Urinary bladder (tissue), 4 donors: ENCODE measurements at places on chromosomes 7 and 10.

DNA sequence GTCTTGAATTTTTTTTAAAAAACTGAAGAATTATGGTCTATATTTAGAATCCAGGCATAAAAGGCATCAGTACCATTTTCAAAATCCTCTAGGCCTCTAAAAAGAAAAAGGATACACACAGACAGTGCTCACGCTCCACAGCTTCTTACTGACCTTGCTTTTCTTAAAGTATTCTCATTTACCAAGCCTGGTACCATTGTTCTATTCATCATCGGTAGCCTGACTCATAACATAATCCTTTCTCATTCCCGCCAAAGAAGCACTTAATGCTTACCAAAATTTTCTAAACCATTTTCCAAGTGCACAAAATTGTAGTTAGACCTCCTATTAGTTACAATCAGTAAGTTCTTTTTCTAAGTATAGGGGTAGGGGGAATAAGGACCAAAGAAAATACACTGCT lies 54.6 kb downstream of the ATE1 start:
- no peak for DNase-seq

GRCh38 chr10:105188737-105189462 lies 547.8 kb downstream of the SORCS3 start:
- no peak for DNase-seq

DNA sequence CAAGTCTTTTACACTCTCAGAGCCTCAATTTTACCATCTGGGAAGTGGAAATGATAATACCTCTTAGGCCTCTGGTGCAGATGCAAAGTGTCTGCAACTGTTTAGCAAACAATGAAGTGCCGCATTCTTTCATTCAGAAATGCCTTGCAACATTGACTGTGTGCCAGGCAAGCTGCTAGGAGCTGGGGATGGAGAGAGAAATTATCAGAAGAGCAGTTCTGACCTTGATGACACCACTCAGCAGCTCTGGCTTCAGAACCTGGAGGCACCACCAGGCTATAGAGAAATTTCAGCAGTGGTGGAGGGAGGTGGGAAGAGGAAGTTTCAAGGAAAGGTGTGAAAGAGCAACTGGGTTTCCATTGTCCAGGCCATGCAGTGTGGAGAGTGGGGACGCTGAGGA lies 78.1 kb upstream of the HABP2 start:
- no peak for DNase-seq

- DNase-seq: no peak
Observed at GRCh38 chr7:50321487-50322067, 17.1 kb downstream of the IKZF1 start.

DNA sequence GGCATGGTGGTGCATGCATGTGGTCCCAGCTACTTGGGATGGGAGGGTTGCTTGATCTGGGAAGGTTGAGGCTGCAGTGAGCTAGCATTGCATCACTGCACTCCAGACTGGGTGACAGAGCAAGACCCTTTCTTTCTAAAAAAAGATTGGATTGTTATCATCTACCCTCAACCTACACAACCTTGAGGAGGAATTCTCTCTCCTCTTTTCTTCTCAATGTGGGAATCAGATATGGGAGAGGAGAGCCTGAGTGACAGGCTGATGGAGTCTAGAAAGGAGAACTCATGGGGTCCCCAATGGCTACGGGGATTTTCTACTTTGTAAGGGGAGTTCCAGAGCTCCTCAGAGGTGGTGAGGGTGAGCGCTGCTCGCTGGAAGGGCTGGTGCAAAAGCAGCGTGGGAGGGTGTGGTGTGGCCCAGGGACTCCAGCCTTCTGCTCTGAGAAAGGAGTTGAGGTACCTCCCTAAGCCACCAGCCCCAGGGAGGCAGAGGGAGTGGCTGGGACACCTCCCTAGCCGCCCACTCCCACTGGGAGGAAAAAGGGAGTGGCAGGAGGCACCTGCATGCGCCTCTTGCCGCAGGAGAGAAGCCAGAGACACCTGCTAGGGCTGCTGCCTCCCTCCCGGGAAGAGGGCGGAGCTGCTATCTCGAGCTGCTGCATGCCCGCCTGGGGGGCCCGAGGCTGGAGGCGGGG lies 48.4 kb downstream of the GATA3 start:
- DNase-seq: no peak

GRCh38 chr7:76244781-76245391 lies 43.2 kb downstream of the SRRM3 start:
- no peak for DNase-seq

- DNase-seq: no peak
Observed at GRCh38 chr10:89668386-89669071, 23.5 kb upstream of the PANK1 start.

DNA sequence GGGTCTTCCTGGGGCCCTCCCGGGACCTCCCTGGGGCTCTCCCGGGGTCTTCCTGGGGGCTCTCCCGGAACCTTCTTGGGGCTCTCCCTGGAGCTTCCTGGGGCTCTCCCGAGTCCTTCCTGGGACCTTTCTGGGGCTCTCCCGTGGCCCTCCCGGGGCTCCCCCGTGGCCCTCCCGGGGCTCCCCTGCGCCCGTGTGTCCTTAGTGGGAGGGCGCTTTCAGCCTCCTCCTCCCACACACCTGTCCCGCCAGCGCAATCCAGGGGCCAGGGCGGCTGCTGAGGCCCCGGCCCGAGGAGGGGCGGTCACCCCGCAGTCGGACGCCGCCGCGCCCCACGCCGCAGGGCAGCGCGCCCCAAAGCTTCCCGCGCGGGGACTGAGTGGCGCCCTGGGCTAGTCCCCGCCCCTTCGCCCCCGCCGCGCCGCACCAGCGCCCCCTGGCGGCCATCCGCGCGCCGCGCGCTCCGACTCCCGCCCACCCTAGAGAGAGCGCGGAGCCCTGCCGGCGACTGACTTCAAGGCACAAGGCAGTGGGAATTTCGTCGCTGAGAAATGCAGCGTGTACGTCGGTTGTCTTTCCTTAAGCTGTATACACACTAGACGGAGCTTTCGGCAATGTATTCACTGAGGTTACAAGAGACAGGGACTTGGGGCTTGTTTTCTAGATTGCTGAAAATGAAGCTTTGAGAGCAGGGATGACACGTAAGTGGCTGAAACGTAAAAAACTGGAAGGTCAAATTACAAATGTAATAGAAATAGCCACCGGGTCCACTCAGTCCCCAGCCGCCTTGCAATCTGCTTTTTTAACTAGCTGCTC lies 47.1 kb downstream of the INSIG1 start:
- DNase-seq: no peak

GRCh38 chr7:13312307-13312706 lies 624.9 kb downstream of the ARL4A start:
- no peak for DNase-seq

DNA sequence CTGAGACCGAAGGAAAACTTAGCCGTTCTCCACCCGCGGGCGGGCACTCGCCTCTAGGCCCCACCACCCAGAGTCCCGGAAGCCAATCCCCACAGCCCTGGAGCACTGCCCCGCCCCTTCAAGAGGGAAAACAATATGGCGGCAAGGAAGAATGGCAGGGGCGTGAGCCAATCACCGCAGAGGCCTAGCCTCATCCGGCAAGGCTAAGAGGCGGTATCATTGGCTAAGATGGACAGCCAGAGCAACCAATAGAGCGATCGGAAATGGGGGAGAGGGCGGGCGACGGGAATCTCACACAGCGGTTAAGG lies 529 bp downstream of the ACTR1A start:
- peak; percentile 99 for DNase-seq

- no peak for DNase-seq
Observed at GRCh38 chr7:15174485-15174884, 271.9 kb upstream of the DGKB start.

DNA sequence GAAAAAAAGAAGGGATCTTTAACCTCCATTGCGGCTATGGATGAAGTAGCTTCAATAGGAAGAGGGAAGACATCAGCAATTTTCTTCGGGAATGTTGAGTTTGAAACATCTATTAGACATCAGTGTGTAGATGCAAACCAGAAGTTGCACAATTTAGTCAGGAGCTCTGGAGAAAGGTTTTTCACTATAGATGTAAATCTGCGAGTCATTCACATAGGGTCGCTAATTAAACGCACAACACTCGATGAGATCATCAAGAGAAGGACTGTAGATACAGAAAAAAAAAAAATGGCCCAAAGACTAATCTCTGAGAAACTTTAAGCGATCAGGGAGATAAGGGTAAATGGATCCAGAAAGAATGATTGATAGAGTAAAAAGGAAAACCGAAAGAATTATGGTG lies 61.7 kb upstream of the TES start:
- DNase-seq: no peak

DNA sequence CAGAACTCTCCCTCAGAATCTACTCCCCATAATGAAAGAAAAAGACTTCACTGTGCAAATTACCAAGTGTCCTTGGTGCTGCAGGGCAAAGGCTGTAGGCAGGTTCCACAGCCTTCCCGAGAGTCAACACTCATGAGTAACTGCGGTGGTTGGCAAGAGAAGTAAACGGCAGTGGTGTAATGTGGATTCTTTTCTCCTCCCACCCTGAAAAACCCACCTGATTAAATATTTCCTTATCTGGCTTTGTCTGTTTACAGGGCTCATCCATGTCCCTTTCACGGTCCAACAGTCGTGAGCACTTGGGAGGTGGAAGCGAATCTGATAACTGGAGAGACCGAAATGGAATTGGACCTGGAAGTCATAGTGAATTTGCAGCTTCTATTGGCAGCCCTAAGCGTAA lies 300.9 kb downstream of the BICC1 start:
- DNase-seq: no peak

DNA sequence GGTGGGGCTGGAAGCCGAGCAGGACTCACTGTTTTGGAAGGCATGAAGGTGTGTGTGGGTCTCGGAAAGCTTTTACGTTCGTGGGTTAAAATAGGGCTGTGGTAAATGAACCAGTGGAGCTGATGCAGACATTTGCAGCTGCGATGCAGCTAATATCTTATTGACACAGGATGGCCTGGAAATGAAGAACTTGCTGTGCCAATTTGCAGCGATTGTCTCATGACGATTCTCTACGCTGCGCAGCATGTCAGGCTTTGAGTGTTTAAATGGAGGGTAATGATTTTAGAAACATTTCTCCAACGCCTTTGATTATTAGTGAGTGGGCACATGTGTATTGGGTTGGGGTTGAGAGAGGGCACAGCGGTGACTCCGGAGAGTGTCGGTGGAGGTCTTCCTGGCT lies 136.0 kb downstream of the ACTR3B start:
- DNase-seq: no peak

DNA sequence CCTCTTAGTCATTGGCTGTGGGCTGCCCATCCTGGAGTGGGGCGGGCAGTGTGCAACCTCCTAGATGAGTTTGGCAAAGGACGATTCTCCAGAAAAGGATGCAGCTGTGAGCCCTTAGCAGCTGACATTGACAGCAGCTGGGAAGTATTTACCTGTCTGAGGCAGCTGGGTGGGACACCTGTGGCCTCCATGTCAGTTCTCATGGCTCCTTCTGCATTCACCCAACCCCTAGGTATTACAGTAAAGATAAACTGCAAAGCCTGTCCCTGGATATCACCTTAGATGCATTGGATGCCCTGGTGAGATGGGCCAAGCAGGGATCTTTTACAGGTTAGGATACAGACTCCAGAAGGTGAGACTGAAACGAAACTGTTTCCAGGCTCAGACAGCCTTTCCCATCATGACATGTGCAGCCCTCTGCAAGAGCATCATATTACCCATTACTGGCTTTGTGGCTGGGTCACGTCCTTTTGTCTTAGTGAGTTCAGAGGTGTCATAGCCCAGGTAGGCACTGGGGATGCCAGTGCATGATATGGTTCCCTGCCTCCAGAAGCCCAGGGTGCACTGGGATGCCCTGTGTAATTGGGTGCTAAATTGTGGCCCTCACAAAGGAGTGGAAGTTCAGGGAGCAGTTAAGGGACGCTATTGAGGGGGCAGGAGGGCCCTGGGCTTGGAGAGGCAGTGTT lies 28.9 kb downstream of the MINDY4 start:
- no peak for DNase-seq

DNA sequence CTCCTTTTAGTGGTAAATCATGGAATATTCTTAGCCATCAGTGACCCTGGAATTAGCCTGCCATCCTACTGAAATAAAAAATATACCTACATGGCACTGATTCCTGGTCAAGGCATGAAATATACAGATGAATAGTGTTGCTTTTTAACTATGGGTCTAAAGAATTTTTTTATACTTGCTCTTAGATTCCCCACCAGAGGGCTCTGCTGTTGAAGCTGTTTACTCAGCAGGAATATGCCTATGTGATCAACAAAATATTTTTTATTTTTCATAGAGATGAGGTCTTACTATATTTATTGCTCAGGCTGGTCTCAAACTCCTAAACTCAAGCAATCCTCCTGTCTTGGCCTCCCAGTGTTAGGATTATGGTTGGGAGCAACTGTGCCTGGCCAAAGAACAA lies 13.5 kb downstream of the ZC3HC1 start:
- DNase-seq: no peak

- no peak for DNase-seq
Observed at GRCh38 chr7:2826771-2827170, 17.3 kb downstream of the GNA12 start.

DNA sequence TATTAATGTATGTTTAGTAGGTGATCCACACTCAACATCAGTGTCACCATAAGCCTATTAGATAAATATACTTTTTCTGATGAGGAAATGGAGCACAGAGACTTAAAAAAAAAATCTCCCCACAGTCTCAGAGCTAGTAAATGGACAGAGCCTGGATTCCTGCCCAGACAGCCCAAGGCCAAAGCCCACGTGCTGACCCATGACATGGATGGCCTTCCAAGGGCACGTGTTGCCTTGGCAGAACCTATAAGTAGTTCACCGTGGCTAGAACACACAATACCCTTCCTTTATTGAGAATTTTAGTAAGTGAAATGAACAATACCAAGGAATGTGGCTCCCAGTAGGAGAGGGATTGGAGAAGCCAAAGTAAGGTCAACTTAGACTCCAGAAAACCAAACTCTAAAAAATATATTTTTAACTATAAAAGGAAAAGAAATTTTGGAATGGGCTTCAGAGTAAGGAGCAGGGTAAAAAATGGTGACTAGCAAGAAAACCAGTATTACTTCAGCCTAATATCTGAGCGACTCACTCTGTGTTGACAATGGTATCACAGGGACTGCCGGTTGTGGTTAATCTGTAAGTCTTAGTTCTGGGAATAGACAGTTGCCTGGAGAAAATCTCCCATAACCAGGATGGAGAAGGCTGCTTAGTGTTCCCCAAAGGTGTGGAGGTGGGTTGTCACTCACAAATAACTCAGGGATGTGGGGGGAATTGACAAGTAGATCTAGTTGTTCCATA lies 223.0 kb downstream of the SORCS1 start:
- no peak for DNase-seq

- no peak for DNase-seq
Observed at GRCh38 chr10:123974406-123974805, 82.8 kb upstream of the CPXM2 start.

- DNase-seq: no peak
Observed at GRCh38 chr10:5314840-5315239, 49.9 kb upstream of the UCN3 start.

DNA sequence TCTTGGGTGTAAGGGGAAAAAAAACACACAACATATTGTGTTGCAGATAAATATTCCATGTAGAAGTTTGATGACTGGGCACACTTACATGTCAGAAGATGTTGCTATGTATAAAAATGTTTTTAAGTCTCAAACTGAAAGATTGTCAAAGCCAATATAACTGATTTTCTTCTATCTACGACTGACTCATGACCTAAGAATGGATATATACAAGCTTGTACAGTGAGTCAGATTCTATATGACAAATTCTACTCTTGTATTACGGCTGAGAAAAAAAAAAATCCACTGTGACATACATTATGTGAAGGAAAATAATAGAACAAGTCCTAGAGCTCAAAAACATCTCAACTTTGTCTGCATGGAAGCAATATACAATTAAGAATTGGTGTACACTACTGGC lies 343.0 kb upstream of the PCDH15 start:
- DNase-seq: no peak

- no peak for DNase-seq
Observed at GRCh38 chr7:29139191-29139590, 7.1 kb downstream of the CPVL start.
